PC-3 (cell line): ENCODE measurements at places on chromosomes 1 and 21. TPM values are rescaled to one million over a fixed set of nuclear protein-coding genes. Genes with fewer than 3 reads are reported as not detected.

The BRINP3 gene
- total RNA-seq = not detected in 2 replicates

DNA sequence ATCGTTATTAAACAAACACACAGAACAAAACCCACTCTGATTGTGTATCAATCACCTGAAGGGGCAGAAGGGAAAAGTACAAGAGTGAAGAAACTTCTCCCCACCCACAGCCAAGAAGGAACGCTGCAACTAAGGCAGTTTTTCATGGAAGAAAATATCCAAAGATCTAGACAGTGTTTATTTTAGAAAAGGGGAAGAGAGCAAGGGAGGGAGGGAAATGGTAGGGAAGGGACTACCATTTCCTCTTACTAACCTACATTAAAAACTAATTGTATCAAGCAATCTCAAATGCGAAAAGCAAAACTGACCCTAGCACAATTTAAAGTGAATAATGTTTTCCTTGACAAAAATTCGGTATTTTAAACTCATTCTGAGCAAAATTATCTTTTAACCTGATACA is 3.5 kb downstream of the NRIP1 start:
- peaks cover 8% of the 10 kb centered on the region; the same call in 1 of the 2 replicates for H3K36me3 ChIP-seq
- H3K27ac ChIP-seq = peak overlapping the region; percentile 53
- no peak for DNase-seq
- no peaks in the 10 kb centered on the region for H3K27me3 ChIP-seq
- peaks cover 55% of the 10 kb centered on the region for H3K4me1 ChIP-seq

The IFI44L gene
- total RNA-seq = 4.1 and 5.5 TPM in 2 replicates

DNA sequence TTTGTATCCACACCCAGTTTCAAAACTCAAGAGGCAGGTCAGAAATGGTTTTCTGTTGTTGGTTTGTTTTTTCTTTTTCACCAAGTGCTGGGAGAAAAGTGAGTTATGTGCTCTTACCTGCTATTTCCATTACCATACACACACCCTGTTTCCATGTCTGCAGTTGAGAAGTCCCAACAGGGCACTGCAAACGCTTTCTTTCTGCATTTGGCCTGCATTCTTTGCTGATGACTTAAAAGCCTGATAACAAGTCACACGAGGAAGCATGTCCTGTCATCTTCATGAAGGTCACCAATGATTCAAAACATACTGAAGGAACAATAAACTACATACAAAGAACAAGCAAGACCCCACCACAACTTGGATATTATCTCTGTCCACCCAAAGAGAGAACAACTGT is 24.8 kb upstream of the KCNE1 start:
- no peak overlapping the region for H3K27ac ChIP-seq
- DNase-seq = no peak
- no peaks in the 10 kb centered on the region for H3K4me1 ChIP-seq
- no peak overlapping the region for H3K4me3 ChIP-seq
- H3K36me3 ChIP-seq = no peaks in the 10 kb centered on the region

The RPE65 gene
- not detected in 2 replicates for total RNA-seq

GRCh38 chr1:51472359-51472758 is 46.7 kb downstream of the EPS15 start:
- H3K4me3 ChIP-seq = no peak overlapping the region
- H3K27me3 ChIP-seq = no peaks in the 10 kb centered on the region
- H3K27ac ChIP-seq = no peak overlapping the region
- H3K36me3 ChIP-seq = peaks cover 6% of the 10 kb centered on the region; the same call in 1 of the 2 replicates
- no peaks in the 10 kb centered on the region for H3K4me1 ChIP-seq

DNA sequence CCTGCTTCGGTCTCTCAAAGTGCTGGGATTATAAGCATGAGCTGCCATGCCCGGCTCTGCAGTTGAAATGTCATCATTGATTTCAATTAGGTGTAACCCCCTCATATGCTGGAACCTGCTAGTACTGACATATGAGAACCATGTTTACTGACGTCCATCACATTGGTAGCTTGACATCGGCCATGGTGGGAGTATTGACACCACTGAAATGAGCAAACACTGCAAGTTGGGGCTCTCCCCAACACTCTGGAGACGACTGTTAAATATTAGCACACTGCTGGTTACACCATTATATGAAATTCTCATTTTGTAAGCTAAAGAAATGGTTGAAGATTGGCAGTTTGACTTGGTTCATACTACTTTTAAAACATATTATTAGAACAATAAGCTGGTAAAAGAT is 63.7 kb downstream of the CNST start:
- no peak overlapping the region for H3K27ac ChIP-seq
- 0 out of 2 replicates have a peak, but pooled peaks cover 6% of the 10 kb centered on the region for H3K36me3 ChIP-seq
- DNase-seq = no peak
- no peaks in the 10 kb centered on the region for H3K4me1 ChIP-seq
- H3K27me3 ChIP-seq = no peaks in the 10 kb centered on the region

GRCh38 chr1:81954534-81955020 is 153.8 kb downstream of the ADGRL2 start:
- H3K4me1 ChIP-seq = no peaks in the 10 kb centered on the region
- no peaks in the 10 kb centered on the region for H3K36me3 ChIP-seq
- no peak overlapping the region for H3K27ac ChIP-seq
- H3K27me3 ChIP-seq = peaks cover 63% of the 10 kb centered on the region
- DNase-seq = no peak

DNA sequence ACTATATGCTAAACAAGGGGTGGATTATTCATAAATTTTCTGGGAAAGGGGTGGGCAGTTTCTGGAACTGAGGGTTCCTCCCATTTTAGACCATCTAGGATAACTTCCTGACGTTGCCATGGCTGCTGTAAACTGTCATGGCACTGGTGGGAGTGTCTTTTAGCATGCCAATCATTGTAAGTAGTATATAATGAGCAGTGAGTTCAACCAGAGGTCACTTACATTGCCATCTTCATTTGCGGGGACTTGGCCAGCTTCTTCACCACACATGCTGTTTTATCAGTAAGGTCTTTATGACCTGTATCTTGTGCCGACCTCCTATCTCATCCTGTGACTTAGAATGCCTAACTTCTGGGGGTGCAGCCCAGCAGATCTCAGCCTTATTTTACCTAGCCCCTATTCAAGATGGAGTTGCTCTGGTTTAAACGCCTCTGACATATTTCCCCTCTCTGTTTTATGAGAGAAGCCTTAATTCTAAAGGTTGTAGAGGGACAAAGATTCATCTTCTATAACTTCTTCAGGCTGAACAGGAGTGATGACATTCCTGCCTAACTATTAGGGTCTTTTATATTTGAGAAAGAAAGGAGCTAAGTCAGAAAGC is 60.4 kb downstream of the DIP2A start:
- H3K4me1 ChIP-seq = no peaks in the 10 kb centered on the region
- peaks cover 20% of the 10 kb centered on the region for H3K36me3 ChIP-seq
- no peak overlapping the region for H3K4me3 ChIP-seq
- no peak for DNase-seq

DNA sequence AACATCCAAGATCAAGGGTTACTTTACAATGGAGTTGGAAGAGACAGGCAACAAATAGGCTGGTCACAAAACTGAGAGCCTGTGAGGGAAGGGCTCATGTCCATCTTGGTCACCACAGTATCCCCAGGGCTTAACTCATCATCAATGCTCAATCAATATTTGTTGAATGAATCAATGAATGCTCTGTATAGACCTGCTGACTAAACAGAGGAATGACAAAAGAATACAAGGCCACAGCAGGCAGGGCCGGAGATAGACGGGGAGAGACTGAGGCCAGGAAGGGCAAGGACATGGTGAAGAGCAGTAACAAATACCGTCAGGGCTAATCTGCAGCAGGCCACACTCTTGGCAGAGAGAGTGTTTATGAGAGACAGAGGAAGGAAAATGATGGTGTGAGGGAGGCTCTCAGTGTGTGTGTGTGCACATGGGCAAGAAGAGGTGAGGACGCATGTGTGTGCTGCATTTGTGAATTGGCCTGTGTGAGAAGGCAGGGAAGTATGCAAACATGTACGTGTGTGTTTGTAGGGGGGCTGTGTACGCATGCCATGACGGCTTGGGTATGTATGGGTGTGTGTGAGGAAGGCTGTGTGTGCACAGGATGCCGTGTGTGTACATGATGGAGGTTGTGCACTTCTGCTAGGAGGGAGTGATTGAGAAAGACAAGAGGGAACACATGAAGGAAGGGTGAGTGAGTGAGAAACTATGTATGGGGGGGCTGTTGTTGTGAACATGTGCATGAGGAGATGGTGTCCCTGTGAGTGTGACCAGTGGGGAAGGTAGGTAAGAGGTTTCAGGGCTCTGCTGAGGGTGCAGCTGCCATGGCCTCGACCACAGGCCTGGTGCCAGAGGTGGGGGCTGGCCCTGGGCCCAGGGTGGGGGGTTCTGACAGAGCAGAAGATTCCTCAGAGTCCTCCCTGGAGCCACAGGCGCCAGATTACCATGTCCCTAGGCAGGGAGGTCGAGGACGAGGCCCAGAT is 15.4 kb downstream of the AHDC1 start:
- no peak overlapping the region for H3K27ac ChIP-seq
- peaks cover 30% of the 10 kb centered on the region for H3K4me1 ChIP-seq
- no peak overlapping the region for H3K4me3 ChIP-seq
- H3K27me3 ChIP-seq = no peaks in the 10 kb centered on the region
- H3K36me3 ChIP-seq = peaks cover 6% of the 10 kb centered on the region; the same call in 1 of the 2 replicates

DNA sequence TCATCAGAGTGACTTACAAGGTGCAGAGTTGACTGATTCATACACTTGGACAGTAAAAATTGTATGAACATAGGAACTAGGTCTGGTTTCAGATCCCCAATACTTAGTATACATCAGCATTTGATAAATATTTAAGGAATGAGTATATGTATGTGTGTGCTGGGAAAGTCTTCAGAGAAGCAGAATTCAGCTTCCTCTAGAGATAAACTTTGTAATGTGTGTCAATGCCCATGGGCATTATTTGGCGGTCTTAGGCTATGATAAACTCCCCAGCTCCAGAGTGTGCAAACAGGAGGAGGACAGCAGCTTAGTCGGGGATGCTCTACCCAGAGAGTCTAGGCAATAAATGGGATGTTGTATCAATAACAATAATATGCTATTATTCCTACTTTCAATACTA is 2.9 kb upstream of the CAMK1G start:
- H3K27ac ChIP-seq = no peak overlapping the region
- H3K4me3 ChIP-seq = no peak overlapping the region
- no peaks in the 10 kb centered on the region for H3K36me3 ChIP-seq
- no peaks in the 10 kb centered on the region for H3K27me3 ChIP-seq
- peak; percentile 45 for DNase-seq

- no peak for DNase-seq
- no peak overlapping the region for H3K27ac ChIP-seq
- H3K4me3 ChIP-seq = no peak overlapping the region
- H3K4me1 ChIP-seq = no peaks in the 10 kb centered on the region
- no peaks in the 10 kb centered on the region for H3K27me3 ChIP-seq
Observed at GRCh38 chr21:46005481-46005881, 23.9 kb downstream of the COL6A1 start.

DNA sequence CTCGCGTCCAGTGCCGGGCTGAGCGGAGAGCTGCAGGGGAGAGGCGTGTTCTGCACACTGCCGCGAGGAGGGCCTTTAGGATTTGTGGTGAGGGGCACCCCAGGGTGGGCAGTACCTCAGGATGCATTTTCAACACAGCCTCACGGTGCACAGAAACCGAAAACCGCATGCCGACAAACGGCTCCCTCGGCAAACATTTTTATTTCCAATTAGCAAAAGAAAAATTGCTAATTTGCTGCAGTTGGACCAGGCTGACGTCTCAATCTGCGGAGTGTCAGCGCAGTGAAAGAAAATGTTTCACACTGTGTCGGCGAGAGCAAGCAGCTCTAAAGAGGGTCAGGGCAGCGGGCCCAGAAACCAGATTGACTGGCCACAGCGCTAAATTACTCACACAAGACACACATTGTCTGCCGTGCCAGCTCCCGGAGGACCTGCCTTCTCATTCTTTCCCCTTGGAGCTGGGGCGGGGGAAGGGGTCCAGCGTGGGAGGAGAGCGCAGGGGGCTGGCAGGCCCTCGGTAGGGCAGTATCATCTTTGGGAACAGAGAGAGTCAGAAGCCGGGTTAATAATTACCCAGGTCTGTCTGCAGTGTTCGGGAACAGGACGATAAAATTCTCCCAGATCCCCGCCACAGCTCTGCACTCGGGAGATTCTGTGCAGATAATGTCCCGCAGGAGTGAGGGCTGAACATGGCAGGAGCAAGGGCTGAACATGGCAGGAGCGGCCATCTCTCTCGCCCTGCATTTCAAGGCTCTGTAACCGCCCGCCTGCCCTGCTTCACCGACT is 150.2 kb downstream of the PRDM16 start:
- H3K36me3 ChIP-seq = no peaks in the 10 kb centered on the region
- peak; percentile 63 for DNase-seq
- H3K4me3 ChIP-seq = no peak overlapping the region
- peaks cover 98% of the 10 kb centered on the region for H3K27me3 ChIP-seq

- no peaks in the 10 kb centered on the region for H3K36me3 ChIP-seq
- no peak for DNase-seq
- peaks cover 49% of the 10 kb centered on the region for H3K27me3 ChIP-seq
- H3K4me1 ChIP-seq = no peaks in the 10 kb centered on the region
- no peak within 1 kb of the TSS for H3K27ac ChIP-seq
Observed at GRCh38 chr1:28811766-28812668, at the start of gene OPRD1. OPRD1 (plus strand) TSS chr1:28812170; CDS start chr1:28812384, 214 bp downstream.

GRCh38 chr1:4932311-4933030 is 278.1 kb downstream of the AJAP1 start:
- H3K4me3 ChIP-seq = no peak overlapping the region
- no peaks in the 10 kb centered on the region for H3K36me3 ChIP-seq

The TMEM35B gene
- total RNA-seq = 10.7 and 10.9 TPM in 2 replicates

GRCh38 chr1:184806296-184806721 is 51.7 kb upstream of the EDEM3 start:
- peaks cover 27% of the 10 kb centered on the region for H3K4me1 ChIP-seq
- no peaks in the 10 kb centered on the region for H3K36me3 ChIP-seq
- H3K27me3 ChIP-seq = no peaks in the 10 kb centered on the region
- H3K27ac ChIP-seq = no peak overlapping the region

The ASTN1 gene
- total RNA-seq = not detected in 2 replicates

The FCRL2 gene
- not detected in 2 replicates for total RNA-seq

The PFKL gene
- total RNA-seq = 223 and 250 TPM in 2 replicates
